ENCODE measurements at places on chromosomes 1 and 21.

GRCh38 chr1:205965036-205965884, 22.0 kb upstream of the SLC26A9 start:
- no peak for DNase-seq

GRCh38 chr1:58854576-58854975, 70.7 kb upstream of the JUN start:
- DNase-seq = peak; percentile 17

DNA sequence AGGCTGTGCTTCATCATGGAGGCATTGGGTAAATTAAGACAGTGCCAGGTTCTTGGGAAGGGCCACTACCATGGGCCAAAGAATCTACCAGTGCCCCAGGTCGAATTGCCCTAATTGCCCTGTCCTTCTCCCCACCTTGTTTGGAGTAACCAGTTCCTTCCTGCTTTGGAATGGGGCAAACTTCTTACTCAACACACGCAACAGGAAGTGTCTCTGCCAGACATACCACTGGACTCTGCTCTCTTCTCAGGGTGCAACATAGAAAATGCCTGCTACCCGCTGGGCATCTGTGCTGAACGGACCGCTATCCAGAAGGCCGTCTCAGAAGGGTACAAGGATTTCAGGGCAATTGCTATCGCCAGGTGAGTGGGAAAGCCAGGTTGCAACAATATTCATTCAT, 15.8 kb downstream of the CDA start:
- DNase-seq = no peak

DNA sequence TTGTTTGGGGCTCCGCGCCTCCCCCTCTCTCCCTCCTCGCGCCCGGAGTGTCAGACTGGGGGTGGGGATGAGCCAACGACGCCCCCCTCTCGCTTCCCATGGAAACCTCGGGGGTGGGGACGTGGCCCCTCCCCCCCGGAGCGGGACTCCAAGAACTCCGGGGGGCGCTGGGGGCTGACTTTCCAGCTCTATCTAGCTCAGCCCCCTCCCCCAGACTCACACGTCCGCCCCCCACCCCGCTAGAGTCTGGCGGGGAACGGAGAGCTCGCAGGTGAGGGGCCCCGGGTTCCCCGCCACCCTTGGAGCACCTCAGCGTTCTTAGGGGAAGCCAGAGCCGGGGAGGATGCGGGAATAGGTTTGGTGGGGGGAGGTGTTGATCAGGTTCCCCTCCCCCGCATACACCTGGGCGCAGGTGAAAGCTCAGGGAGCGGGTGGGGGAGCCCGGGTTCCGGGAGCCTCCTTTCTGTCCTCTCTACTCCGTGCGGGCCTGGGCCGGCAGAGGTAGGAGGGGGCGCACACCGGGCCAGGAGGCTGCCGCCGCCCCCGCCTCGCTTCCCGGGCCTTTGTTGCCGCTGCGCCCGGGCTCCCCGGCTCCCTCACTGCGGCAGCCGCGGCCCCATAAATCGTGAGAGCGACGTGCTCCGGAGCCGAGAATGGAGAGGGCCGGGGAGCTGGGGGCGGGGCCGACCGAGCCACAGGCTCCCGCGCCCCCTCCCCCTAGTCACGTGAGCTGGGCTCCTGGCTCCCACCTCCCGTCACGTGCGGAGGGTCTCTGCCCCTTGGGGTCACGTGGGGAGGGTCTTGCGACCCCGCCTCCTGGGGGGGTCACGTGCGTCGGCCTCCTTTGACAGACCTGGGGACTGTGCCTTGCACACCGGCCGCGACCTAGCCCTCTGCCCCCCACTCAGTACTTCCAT, 1.9 kb downstream of the EFNA3 start:
- peak; percentile 35 for DNase-seq

DNA sequence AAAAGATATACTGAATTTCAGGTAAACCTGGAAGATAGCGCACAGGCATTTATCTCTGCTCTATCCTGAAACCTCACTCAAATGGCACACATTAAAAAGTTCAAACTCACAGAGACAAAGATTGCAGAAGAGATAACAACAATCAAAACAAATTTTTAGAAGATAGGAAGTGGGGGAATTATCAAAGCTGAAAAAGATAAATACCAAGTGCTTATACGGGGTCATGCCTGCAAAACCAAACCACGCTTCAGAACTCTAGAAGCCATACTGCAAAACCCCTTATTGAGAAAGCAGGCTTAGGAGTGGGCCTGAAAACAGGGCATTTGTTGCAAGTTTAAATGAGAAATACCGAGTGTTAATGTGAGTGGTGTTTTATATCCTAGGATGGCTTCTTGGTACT, 76.8 kb downstream of the BARHL2 start:
- DNase-seq = no peak

DNA sequence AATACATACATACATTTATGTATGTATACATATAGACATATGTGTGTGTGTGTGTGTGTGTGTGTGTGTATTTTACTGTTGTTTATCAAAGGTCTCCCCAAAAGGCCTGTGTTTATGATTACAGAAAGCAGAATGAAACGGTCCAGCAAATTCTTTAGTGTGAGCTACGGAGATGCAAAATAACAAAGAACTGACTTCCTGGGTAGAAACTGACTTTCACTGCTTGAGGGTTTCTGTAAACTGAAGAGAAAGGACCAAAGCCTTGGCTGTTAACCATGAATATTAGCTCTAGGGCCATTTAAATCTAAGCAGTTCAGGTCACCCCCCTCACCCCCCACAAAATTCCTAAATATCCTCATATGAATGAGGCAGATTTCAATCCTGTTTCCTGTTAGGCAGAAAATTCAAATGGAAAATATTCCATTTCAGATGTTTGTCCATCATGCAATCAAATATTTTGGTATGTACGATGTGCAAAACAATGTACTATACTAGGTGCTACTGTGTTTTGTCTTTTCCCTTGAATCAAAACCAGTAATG, 213.2 kb downstream of the TGFB2 start:
- no peak for DNase-seq

- peak; percentile 27 for DNase-seq
These were observed 53.2 kb upstream of the CFAP126 start for GRCh38 chr1:161420763-161421455.

DNA sequence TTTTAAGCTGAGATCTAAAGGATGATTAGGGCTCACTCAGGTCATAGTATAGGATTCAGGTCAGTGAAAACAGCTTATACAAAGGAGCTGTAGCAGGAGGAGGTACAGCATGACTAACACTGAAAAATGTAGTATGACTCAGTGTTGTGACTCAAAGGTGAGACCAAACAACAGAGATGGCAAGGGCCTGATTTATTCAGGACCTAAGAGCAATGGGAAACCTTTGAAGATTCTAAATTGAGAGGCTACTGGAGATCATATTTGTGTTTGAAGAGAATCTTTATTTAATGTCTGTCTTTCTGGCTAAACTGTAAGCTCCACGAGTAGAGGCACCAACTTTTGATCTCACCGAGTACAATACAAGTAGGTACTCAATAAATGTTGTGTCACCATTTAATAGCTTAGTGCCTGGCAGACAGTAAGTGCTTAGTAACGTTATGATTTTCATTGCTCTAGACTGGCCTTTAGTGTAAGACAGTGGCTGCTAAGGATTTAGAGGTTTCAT, 43.5 kb downstream of the PRKAA2 start:
- peak; percentile 77 for DNase-seq

DNA sequence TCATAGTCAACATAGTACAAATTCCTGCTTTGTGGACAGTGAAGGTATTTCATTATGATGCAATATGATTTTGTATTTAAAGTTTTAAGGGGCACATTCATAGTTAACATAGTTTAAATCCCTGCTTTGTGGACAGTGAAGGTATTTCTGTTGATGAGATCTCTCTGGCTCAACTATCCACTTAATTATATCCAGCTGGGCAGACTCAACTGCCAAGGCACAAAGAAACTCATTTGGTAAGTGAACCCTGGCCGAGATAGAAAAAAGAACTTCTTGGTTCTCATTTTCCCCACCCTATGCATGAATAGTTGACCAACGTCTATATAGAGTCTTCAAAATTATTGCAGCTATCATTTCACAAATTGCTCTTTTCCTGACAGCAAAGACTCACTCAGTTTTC, 1194.6 kb downstream of the NCAM2 start:
- no peak for DNase-seq

DNA sequence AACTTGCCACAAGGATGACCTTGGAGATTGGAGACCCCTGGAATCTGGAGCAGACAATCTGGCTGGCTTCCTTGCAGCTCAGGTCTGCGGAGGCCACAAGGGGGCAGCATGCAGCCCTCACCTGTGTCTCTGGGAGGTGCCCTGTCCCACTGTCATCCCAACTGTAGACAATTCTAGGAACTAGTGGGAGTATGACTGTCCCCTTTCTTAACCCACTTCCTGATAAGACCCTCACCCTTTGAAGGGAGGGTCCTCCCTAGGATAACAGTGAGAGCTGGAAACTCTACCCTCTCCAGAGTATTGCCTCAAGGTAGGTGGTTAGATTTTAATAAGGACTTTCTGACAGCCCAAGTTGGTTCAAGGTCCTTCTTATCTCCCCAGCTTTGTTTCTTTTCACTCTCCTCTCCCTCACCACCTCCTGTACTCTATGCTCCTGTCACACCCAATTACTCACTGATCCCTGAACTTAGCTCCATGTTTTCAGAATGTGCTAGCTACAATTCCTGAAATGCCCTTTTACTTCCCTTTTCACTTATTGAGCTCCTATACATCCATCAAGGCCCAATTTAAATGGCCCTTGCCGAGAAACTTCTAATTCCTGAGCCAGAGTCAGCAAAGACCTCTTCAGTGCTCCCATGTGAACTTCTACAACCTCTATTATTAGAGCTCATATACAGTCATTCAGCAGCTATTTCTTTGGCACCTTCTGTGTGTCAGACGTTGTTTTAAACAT, 9.2 kb upstream of the KCNQ4 start:
- DNase-seq = peak; percentile 33

GRCh38 chr21:34946916-34947534, 102.1 kb downstream of the RUNX1 start:
- no peak for DNase-seq

Measured in mesenchymal stem cell (in vitro differentiated cells and primary cell).